ENCODE measurements at places on chromosomes 6 and 20.

GRCh38 chr6:16721977-16722376 lies 39.3 kb downstream of the ATXN1 start:
- DNase-seq: no peak

- DNase-seq: no peak
Observed at GRCh38 chr6:40799296-40800140, 212.4 kb upstream of the LRFN2 start.

GRCh38 chr20:61523145-61523544 lies 271.1 kb downstream of the CDH4 start:
- no peak for DNase-seq

DNA sequence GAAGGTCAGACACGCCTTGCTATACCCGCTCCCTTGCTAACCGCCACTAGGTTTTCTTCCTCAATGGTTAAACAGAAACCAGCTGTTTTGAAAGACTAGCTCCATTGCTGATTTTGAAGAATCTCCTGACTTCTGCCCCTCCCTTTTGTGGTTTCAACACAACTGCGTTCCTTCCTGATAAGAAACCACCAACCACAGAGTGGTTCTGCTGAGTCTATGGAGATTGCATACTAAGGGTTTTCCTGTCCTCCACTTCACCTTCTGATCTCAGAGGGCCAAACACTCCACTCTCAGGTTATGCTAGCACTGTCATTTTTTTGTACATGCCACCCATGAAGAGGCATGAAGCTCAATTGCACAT lies 207.9 kb downstream of the MYLK4 start:
- DNase-seq: peak; percentile 96

- peak; percentile 78 for DNase-seq
Observed at GRCh38 chr6:143969077-143969476, 39.0 kb downstream of the PLAGL1 start.

DNA sequence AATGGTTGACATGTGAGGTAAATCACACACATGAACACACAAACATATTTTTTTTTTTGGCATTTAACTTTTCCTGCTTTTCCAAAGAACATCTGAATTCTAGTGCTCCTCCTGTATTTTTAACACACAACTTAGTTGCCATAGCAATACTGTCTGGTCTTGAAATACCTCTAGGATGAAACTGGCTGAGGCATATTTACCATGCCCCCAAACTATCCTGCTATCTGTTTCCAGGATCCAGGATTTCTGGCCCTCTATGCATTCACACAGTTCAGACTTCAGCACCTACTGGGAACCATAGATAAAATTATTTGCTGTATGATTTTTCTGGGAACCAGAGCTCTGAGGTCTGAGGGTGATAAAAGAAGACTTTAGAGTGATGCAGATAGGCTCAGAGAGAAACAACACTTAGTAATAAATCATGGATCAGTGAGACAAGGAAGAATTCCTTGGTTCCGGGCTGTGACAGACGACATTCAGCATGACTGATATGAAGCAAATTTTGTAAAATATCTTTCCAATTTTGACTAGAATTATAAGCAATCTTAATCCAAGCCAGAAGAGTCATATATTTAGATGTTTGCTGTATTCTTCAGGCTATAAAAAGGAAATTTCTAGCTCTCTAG lies 359.7 kb downstream of the BTBD9 start:
- DNase-seq: no peak

GRCh38 chr6:27865850-27866356 lies 46.3 kb downstream of the OR2B2 start:
- no peak for DNase-seq

DNA sequence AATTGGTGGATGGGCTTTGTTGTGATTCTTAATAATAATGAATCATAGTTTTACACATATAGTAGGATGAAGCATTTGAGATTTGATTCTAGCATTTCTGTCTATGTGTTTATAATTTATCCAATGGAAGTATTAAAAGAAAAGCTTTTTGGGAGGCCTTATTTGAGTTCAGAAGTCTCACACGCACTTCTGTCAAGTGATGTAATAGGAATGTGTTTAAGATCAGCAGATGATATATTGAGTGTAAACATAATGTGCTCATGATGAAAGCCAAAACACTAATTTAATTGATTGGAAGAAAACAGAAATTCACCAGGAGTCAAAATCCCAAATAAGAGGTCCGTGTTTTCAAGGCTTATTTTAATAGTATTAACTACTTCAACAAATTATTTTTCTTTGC lies 435.6 kb upstream of the HSF2 start:
- no peak for DNase-seq

DNA sequence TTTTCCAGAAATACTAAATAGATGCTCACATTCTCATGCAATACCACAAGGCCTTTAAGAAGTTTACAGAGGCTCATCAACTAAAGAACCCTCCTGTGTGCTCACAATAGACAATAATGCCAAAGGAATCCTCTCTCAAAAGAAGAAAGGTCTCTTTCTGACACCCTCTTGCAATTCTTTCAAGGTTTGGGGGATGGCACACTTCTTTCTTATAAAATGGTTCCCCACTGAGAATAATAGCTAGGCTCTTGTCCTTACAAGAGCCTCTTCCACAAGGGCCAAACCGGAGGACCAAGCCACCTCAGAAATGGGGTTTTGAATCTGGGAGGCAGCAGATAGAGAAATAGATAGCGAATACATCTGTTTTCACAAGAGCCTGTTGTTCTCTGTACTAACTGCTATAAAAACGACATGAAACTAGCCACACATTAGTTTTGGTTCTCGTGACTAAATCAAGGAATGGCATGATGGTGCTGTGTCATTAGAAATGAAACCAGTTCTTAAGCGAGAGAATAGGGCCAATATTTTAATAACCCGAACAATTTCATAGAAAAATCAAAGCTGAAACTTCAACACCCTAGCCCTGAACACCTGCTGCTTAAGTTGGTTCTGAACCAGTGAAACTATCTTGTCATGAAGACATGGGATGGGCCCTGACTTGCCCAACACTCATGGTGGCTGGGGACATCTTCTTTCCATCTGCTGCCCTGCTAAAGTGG lies 81.1 kb downstream of the PRDM1 start:
- no peak for DNase-seq

- DNase-seq: no peak
Observed at GRCh38 chr6:137157601-137158000, 15.8 kb downstream of the IL22RA2 start.

DNA sequence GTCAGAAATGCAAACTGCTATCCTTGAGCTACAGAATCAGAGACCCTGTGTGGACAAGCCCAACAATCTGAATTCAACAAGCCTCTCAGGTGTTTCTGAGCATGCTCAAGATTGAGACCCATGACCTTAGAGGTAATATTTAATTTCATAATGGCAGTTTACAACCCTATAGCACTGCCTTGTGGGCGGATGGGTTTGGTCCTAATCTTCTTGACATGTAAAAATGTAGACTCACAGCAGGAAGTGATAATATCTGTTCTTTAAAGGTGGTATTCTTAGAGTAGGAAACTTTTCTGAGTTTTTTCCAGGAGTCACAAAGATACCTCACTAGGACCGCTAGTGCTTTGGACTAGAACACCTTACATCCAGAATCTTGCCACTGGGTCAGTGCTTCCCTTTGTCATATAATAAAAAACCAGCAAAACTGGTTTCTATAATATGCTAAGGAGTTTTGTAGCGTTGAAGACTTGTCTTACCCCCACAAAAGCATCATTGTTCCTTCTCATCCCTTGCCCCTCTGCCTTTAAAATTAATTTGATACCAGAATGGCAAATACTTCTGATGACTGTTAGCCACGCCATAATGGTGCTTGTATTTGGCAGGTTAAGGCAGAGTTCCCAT lies 52.6 kb downstream of the E2F3 start:
- peak; percentile 64 for DNase-seq

GRCh38 chr6:84224251-84224650 lies 3.2 kb downstream of the CEP162 start:
- DNase-seq: no peak

DNA sequence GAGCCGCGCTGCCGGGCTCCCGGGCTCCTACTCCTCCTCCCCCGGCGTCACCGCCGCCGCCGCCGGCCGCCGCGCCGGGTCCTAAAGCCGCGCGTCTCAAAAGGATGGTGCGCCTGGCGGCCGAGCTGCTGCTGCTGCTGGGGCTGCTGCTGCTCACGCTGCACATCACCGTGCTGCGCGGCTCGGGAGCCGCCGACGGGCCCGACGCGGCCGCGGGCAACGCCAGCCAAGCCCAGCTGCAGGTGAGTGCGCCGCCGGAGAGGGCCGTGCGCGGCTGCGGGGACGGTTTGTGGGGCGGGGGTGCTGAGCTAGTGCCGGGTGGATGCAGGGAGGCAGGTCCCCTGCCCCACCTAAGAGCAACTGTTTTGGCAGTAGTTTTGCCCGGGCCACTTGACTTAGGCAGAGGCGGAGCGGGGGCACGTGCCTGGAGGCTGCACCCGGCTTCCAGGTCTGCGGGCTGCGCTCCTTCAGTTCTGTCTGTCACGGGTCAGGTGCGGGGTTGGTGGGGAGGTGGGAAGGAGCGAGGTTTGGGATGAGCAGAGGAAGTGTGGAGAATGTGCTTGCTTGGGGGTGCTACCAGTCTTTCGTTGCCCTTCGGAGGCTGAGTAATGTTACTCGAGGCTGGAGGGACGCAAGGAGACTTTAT lies 722 bp downstream of the ISM1 start:
- DNase-seq: peak; percentile 45

DNA sequence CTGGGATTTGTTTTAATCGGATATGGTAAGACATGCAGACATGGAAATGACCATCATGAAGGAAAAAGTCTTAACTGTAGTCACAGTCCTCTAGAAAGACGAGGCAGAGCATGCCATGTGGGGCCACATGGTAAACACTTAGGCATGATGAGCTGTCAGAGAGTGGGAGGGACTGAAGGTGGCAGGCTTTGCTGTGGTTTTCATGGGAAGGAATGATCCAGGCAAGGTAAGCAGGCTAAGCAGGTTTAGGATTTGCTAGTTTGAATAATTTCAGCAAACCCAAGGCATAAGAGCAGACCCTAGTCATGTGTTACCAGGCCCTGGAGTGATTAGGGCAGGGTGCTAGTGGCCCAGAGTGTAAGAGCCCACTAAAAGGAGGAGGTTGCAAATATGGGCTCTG lies 47.2 kb upstream of the STMND1 start:
- no peak for DNase-seq

DNA sequence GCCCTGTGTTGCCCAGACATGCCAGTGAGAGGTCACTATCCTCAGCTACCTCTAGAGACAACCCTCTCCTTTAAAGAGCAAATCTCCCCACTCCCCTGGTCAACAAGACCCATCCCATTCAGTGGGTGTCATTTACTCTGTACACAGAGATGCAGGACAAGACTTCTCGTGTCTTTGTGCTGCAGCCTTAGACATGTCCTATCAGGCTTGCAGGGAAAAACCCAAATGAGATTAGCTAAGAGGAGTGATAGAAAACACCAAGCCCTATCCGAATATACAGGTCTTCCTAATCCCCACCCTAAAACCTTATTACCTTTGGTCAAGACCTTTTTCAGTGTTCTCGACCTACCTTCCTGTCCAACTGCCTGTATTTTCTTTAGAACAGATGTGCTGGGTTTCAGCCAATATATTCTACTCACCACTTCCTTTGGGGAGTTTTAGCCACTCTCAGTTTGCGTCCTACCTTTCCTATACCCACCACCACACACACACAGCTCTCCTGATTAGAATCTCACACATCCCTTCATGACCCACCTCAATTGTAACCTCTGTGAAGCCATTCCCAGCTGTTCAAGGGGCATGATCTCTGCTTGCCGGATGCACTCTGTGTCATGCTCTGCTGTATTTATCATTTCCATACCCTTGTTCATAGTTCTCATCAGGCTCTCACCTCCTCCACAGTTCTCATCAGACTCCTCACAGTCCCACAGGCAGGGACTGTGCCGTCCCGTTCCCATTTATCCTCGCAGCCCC lies 39.7 kb downstream of the TRAM2 start:
- DNase-seq: no peak

GRCh38 chr6:85412911-85413430 lies 36.9 kb upstream of the NT5E start:
- no peak for DNase-seq

- no peak for DNase-seq
Observed at GRCh38 chr20:57375652-57376230, 15.5 kb upstream of the RBM38 start.

DNA sequence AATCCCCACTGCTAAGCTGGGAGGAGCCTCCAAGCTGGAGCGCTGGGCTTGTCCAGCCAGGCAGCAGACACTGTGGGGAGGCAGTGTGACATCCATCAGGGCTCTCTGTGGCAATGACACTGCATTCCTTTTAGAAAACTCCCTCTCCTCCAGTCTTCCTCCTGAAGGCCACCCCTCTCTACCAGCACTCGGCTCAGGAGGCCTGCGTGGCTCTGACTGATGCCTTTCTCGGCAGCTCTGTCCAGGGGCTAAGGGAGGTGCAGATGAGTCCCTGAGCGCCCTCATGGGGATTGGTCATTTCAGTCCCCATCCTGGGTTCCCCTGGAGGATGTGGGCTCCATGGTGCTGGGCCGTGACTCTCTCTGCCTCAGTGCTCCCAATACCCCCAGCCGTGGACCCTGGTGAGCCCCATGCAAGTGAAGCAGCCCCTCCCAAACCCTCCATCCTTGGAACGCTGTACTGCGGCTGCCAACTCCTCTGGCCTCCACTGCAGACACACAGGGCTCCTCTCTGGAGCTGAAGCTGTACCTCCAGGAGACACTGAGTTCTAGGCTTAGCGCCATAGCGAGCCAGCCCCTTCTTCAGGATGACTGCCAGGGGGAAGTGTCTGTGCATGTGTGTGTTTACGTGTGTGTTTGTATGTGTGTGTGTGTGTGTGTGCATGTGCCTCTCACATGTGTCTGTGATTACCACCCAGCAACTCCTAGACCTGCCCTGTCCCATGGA lies 209.6 kb downstream of the ERMARD start:
- DNase-seq: no peak

DNA sequence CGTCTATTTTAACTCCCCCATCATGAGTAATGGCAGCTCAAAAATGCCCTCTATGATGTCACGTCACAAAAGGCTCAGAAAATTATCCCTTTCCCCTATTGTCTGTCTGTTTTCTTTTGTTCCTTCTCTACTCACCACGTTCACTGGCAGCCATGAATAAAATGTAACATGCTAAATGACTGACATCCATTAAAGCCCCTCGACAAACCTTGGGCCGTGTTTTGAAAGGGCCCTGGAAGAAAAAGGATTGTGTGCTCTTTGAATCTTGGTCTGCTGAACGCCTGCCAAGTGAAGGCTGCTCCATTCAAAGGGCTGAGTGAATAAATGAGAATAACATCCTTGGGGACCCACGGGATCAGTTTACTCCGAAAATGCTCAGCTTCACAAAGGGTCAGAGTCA lies 118.7 kb downstream of the RPS12 start:
- DNase-seq: no peak

- no peak for DNase-seq
Observed at GRCh38 chr6:133341607-133342158, 100.5 kb downstream of the EYA4 start.

DNA sequence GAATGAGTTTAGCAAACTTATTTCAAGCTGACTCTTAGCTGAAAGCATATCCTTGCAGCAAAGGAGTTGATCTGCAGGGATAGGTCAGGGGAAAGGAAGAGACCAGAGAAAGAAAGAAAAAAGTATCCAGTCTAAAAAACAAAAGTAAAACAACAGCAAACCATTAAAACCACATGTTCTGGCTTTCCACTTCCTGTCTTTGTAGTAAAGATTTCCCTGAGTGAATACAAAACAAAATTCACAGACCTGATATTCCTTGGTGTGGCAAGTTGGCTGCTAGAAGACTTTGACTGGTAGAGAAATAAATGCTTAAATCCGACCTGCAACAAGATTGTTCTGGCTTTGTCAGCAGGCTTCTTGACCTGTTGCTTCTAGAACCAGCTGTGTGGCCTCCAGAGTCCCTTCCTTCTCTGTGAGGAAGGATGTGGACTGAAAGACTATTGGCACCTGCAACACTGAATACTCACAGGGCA lies 23.4 kb upstream of the MCM3 start:
- no peak for DNase-seq

Data from hematopoietic multipotent progenitor cell treated with erythropoietin and hydrocortisone succinate and interleukin-3 and kit ligand, for 8 days (in vitro differentiated cells).